HT-29 (cell line): ENCODE measurements at places on chromosomes 7 and 10.

DNA sequence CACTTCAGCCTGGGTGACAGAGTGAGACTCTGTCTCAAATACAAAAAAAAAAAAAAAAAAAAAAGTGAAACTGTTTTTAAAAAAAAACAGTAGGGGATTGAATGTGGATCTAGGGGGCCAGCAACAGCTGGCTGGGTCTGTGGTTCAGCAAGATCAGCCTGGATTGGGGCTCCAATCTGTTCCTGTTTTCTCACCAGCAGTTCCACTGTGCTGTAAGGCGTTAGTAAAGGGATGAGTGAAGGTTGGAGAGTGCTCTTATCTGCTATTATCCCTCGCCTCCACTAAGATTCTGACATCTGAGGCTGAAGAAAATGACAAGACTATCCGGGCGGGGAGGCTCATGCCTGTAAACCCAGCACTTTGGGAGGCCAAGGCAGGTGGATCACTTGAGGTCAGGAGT, 41.6 kb upstream of the GTF2IRD1 start:
- DNase-seq = no peak

DNA sequence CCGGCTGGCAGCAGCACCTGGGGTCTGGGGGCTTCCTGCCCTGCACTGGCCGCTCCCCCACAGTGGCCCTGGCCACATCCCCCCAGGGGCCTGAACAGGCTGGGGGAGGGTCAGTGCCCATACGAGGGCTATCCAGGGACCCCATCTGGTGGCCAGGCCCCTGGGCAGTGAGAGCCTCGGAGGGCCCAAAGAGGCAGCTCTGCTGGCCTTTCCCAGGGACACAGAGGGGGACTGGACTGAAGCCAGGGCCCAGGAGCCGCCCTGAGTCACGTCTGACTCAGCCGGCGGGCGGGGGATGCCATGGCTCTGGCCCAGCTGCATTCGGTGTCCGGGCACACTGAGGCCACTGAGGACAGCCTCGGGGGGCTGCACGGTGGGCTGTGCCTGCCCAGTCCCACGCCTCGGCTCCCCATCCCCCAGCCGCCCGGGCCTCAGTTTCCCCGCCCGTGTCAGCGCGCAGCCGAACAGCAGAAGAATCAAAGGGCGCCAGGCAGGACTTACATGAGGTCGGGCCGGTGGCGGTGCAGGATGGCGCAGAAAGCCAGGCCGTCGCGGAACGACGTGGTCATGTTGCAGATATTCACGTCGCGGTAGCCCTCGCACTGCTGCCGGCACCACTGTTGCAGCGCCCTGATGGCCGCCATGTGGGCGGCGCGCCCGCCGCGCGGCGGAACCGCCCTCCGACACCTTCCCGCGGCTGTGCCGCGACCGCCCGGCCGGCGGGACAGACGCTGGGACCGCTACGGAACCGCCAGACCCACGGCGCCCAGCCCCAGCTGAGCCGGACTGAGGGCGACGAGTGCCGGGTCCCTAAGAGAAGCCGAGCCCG, at the start of gene MICALL2:
TSS of gene MICALL2 (minus strand) at position 788 of the 829 bp plus-strand sequence. CDS start at position 644, 144 bp downstream.
- DNase-seq = peak; percentile 90

DNA sequence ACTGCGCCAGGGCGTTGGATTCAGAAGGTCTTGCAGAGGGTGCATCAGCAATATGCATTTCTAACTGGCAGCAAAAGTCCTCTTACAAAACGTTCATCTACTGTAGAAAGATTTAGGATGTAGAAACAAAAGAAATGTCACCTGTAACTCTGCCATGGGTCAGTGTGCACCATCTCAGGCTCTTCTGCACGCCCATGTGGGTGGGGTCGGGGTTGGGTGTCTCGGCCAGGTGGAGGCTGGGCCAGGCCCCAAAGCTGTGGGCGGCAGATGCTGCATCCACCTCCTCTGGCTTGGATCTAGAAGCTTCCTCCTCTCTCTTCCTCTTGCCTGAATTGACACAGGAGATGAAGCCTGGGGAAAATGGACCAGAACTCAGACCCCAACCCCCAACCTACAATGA, 111.3 kb upstream of the PPP2R2D start:
- no peak for DNase-seq

DNA sequence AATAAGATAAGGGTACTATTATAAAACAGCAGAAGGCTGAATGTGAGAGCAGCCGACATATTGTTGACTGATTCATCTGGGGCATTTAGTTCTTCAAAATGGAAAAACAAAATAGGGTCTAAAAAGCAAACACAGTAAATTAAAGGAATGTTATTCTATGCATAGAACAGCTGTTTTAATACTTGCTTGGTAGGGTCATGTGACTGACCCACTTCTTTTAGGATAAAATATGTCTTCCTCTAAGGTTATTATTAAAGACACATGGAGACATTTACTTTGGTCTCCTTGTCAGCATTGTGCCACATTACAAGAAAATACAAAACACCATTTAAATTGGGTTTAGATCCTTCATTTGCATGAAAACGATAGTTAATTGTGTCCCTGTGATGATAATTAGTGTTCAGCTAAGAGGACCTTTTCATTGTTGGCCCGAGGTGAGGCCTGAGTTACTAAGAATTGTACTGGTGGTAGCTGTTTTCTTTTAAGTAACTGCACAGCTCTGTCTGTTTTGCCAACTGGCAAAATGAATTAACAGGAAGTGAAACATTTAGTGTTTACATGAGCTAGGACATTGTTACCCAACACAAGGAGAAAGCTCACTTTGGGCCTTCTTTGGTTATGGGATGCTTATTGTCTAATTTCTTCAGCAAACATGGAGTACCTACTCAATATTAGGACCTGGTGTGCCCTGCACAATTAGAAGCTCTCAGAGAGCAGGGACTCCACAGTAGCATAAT, 764.4 kb downstream of the LRMDA start:
- no peak for DNase-seq

DNA sequence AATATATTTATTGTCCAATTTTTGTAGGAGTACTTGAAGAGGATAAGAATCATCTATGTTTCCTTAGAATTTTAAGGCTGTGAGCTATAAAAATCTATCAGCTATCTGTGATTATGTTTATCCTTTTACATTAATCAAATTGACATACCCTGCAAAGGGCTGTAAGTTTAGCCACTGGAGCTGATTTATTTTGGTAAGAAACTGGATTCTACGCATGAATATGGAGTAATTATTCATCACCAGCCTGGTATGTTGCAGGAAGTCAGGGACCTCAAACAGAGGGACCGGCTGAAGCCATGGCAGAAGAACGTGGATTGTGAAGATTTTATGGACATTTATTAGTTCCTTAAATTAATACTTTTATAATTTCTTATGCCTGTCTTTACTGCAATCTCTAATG, 696.9 kb downstream of the DNAJB9 start:
- DNase-seq = no peak

DNA sequence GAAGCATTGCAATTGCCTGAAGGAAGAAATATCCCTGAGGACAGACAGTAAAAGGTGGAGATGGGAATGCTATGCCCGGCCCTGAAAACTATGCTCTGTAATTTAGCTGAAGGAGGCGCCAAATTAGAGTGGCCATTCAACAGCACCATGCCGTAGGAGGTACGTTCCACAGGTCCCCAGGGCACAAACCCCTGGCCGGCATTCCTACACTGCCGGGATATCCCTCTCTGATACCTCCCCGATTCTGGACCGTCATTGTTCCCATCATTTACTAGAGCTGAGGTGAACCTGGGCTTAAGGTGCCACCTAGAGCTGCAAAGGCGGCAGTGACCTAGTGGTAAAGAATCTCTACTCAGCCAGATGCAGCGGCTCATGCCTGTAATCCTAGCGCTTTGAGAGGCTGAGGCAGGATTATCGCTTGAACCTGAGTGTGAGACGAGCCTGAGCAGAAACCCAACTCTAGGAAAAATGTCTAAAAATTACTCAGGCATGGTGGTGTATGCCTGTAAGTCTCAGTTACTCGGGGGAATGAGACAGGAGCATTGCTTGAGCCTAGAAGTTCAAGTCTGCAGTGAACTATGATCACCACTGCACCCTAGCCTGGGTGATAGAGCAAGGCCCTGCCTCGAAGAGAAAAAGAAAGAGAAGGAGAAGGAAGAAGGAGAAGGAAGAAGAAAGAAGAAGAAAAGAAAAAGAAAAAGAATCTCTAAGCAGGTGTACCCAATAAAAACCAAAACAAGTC, 53.0 kb upstream of the TNKS2 start:
- peak; percentile 52 for DNase-seq

- DNase-seq = no peak
Observed at GRCh38 chr7:134613623-134614347, 32.9 kb upstream of the BPGM start.

DNA sequence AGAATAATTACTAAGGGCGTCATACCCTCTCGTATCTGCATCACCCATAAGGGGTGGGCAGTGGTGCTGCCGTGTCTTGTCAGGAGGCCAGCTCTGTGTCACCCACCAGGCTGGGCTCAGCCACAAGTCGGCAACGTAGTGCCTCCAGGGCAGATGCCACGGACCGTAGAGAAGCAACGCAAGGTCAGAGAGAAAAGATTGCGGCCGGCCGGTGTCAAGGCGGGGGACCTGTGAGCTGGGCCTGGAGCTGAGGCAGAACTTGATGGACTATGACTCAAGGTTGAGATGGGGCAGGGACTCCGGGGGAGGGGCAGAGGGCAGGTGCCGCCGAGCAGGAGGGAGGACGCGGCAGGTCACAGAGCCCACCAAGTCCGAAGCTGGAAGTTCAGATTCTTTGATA, 29.5 kb downstream of the FOXK1 start:
- DNase-seq = no peak

DNA sequence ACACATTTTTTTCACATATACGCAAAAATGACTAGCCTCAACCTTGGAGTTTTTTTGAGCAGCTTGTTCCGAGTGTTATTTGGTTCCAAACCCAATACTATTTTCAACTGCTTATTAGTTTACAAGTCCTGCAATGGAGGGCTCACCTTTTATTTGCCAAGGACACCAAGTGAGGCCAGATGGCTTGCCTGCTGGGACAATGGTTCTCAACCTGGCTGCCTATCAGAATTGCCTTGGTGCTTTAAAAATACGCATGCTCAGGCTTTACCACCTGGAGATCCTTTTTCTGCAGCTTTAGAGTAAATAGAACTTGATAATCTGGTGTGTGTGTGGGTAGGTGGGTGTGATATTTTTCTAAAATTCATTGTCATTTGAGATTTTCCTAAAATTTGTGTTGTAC, 276.8 kb downstream of the MTERF1 start:
- no peak for DNase-seq

- no peak for DNase-seq
Observed at GRCh38 chr10:97584798-97585438, 729 bp downstream of the HOGA1 start.

GRCh38 chr10:112932658-112933057, 17.4 kb upstream of the TCF7L2 start:
- no peak for DNase-seq

DNA sequence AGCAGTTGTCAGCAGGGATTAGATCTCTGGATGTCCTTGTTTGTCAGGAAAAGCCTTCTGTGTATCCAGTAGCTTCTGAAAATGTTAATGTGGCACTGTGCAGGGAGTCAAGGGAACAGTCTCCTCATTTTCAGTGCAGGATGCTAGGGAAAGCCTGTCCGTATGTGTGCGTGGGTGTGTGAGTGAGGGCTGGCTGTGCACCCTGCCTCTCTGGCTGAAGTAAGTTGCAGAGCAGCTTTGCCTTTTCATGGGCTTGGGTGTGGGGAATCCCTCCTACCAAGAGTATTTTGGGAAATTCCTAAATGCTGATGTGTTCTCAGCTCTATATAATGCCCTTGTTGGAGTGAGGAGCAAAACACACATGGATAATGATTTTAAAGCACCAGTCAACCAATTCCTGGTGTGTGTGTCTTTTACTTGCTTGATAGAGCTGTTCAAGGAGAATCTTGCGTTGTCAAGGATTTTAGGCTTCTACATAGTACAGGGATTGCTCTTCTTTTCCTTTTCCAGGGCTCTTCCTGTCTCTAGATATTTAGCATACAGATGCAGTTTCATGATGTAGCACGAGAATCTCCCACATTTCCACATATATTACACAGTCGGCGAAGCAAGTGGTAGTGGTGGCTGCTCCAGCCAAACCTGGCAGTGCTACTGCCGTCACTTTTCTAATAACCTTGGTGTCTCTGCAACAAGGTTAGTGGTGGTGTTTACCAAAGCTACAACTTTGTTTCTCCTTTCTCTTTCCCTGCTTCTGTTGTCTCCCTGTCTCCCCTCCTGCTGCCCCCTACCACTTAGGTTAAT, 92.8 kb downstream of the MCU start:
- no peak for DNase-seq

GRCh38 chr10:80520661-80521470, 16.8 kb upstream of the SH2D4B start:
- no peak for DNase-seq

GRCh38 chr10:5545011-5545410, 20.2 kb downstream of the CALML3 start:
- no peak for DNase-seq

DNA sequence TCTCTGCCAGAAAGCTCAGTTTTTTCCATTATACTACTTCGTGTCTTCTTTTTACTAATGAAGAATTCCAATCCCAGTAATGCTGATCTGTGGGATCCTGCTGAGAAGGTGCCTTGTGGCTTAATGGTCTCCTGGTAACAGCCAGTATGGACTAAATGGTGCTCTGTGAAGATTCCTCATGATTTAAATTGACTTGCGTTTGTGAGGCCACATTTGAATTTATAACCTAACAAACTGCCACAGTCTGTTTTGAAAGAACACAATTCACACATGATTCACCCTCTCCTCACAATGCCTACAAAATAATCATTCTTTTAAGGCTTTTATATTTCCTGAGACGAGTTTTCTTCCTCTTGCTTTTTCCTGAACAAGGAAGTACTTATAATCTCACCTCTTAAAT, 140.0 kb downstream of the MBL2 start:
- no peak for DNase-seq

DNA sequence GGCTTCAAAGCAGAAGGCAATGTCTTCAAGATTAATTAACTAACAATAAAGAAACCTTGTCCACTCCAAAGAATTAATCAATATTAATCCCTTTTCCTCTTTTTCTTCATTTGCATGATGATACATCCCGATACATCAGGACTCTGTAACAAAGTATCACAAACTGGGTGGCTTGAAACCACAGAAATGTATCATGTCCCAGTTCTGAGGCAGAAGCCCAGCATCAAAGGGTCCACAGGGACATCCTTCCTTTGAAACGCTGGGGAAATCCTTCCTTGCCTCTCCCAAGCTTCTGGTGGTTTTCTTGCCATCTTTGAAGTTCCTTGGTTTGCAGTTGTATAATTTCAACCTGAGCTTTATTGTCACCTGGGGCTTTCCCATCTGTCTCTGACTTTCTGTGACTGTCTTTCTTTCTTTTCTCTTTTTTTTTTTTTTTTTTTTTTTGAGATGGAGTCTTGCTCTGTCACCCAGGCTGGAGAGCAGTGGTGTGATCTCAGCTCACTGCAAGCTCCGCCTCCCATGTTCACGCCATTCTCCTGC, 210.2 kb upstream of the ADARB2 start:
- no peak for DNase-seq

GRCh38 chr10:62830679-62831078, 14.5 kb upstream of the EGR2 start:
- no peak for DNase-seq

GRCh38 chr7:30589111-30589510, 5.6 kb upstream of the GARS1 start:
- no peak for DNase-seq

GRCh38 chr7:1134951-1135350, 25.0 kb downstream of the ZFAND2A start:
- DNase-seq = no peak
